ENCODE measurements at places on chromosomes 12 and 14. TPM values are rescaled to one million over a fixed set of nuclear protein-coding genes. Genes with fewer than 3 reads are reported as not detected.

DNA sequence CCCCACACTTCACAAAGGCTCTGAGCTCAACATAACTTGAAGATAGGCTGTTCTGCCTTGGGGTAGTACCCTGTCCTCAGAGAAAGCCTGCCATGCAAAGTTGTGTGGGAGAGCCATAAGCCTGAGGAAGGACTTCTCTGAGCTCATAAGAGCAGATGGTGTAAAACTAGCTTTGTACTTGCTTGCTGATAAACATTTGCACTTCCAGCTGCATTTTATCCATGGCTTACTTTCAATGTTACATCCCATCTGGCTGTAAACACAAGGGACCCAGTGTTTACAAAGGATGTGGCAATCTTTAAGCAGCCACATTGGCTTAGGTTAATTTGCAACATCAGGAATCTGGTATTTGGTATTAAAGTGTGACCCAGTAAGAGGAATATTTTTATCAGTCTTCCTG lies 258.1 kb downstream of the IPO8 start:
- DNase-seq: peak; percentile 95
- H3K4me1 ChIP-seq: no peaks in the 10 kb centered on the region
- H3K27me3 ChIP-seq: no peaks in the 10 kb centered on the region

- no peak overlapping the region for H3K4me3 ChIP-seq
- no peak overlapping the region for H3K27ac ChIP-seq
- H3K27me3 ChIP-seq: no peaks in the 10 kb centered on the region
- DNase-seq: no peak
Measured at GRCh38 chr14:64401949-64402348, 13.8 kb downstream of the MTHFD1 start.

- H3K27ac ChIP-seq: peak overlapping the region; percentile 50
- no peak overlapping the region for H3K4me3 ChIP-seq
- H3K27me3 ChIP-seq: no peaks in the 10 kb centered on the region
- H3K4me1 ChIP-seq: no peaks in the 10 kb centered on the region
- DNase-seq: peak; percentile 72
Measured at GRCh38 chr14:68495101-68496039, 297.5 kb downstream of the ZFP36L1 start.

The MAP3K9 gene
- total RNA-seq: 5.4 TPM

DNA sequence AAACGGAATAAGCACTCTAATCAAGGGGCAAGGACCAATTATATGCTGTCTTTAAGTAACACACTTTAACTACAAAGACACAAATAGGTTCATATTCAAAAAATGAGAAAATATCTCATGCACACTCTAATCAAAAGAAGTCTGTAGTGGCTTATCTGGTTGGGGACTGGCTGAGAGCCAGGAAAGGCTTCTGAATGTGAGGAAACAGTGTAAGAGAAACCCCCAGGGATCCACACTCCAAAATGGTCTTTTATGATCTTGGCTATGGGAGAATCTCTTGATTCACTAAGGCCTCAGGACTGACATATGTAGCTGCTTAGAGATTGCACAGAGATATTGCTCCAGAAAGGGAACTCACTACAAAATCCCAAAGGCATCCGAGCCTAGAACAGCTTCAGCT lies 10.3 kb downstream of the CTSG start:
- DNase-seq: no peak
- no peaks in the 10 kb centered on the region for H3K27me3 ChIP-seq
- no peaks in the 10 kb centered on the region for H3K4me1 ChIP-seq
- H3K36me3 ChIP-seq: no peaks in the 10 kb centered on the region

- no peaks in the 10 kb centered on the region for H3K27me3 ChIP-seq
- H3K4me1 ChIP-seq: no peaks in the 10 kb centered on the region
- H3K36me3 ChIP-seq: no peaks in the 10 kb centered on the region
- no peak overlapping the region for H3K27ac ChIP-seq
Measured at GRCh38 chr12:15230751-15231150, 9.5 kb upstream of the RERG start.

GRCh38 chr12:53862831-53863230 lies 75.8 kb upstream of the HOXC13 start:
- no peak overlapping the region for H3K27ac ChIP-seq
- no peaks in the 10 kb centered on the region for H3K36me3 ChIP-seq
- no peaks in the 10 kb centered on the region for H3K4me1 ChIP-seq

- no peak for DNase-seq
- H3K36me3 ChIP-seq: no peaks in the 10 kb centered on the region
- H3K27ac ChIP-seq: no peak overlapping the region
Measured at GRCh38 chr14:52227619-52228222, 39.8 kb upstream of the PTGDR start.
